Endodermal cell (in vitro differentiated cells): ENCODE measurements at places on chromosomes 1 and 21. TPM values are rescaled to one million over a fixed set of nuclear protein-coding genes. Genes with fewer than 3 reads are reported as not detected.

CLCNKB gene
- total RNA-seq = 3.6 to 5.7 TPM (median 3.8 TPM) in 3 replicates

- no peak for DNase-seq
Measured at GRCh38 chr1:222817529-222817928, 2.7 kb downstream of the DISP1 start.

IL24 gene
- total RNA-seq = not detected in 3 replicates

DNA sequence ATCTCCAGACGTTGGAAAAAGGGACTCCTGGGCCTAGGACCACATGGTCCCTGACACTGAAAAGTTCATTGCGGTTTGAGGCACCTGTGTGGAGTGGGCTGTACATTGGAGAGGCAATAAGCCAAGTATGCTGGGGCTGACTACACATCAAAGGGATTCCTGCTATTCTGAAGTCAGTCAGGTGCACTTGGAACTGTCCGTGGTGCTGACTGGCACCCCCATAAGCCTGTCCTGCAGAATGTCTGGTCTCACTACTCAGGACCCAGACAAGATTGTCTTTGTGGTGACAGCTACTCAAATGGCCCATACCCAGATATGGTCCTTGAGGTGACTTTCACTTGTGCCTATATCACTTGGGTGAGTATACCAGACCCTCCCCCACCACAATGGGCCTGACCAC lies 150.6 kb downstream of the RWDD3 start:
- peak; percentile 92 for DNase-seq

COL16A1 gene
- 6.9 to 17.3 TPM (median 7.4 TPM) in 3 replicates for total RNA-seq

DNA sequence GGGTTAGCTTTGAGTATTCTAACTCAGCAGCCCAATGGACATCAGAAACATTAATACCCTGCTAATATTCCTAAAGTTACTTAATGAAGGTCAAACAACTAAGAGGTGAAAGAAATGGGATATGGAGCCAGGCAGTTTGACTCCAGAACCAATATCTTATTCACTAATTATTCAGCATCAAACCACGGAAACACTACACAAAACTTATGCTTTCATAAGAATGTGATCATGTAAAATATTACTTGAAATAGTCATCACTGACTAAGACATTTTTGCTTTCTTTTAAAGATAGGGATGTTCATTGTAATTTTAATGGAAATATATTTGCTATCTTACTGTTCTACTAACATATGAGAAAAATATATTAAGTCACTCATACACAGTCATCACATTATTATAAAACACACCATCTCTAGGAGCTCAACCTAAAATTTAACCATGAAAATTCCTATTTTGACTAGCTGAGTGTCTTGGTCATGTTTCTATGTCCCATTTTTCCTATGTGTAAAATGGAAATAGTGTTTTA lies 240.9 kb downstream of the KCTD3 start:
- DNase-seq = no peak

PDE9A gene
- total RNA-seq = 50.2 to 62.4 TPM (median 62.4 TPM) in 3 replicates

- no peak for DNase-seq
Measured at GRCh38 chr1:115669886-115670285, 28.1 kb downstream of the VANGL1 start.

DNA sequence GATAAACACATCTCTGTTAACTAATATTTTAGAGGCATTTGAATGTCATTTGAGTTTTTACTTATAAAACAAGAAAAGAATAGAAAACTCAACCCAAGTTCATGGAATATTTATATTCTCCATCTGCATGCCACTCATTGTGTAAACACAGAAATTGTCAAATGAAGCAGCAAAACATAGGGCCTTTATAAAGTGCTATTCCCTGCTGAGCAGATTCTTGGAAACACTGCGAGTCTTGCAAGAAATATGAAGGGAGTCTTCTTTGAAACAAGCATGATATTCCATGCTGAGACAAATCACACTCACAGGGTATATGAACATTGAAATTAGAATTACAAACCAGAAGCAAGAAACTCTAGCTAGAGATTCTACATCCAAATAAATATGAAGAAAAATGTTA lies 655.8 kb downstream of the BRINP3 start:
- DNase-seq = no peak

DNA sequence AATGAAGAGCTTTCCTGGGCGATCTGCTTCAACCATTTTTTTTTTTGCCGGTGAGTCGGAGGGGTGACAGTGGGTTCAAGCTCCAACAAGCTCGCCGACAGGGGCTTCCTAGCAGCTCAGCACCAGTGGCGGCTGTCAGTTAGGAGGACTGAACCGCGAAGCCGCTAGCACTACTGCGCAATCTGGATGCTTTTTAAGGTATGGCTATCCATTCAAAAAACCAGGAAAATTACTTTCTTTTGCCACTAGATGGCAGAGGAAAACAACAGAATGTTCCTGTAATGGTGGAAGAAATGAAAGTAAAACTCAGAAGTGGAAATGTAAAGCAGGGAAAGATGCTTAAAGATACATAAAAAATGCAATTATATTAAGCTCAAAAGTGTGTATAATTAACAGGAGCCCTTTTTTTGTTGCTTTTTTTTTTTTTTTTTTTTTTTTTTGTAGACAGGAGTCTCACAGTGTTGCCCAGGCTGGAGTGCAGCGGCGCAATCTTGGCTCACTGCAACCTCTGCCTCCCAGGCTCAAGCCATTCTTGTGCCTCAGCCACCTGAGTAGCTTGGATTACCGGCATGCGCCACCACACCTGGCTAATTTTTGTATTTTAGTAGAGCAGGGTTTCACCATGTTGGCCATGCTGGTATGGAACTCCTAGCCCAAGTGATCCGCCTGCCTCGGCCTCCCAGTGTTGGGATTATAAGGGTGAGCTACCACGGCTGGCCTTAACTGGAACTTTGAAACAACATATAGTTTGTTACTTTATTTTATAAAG lies 8.5 kb downstream of the KYAT3 start:
- no peak for DNase-seq

FCER1A gene
- not detected in 2 replicates for total RNA-seq

- DNase-seq = no peak
Measured at GRCh38 chr1:87754139-87754538, 425.5 kb downstream of the LMO4 start.

UTS2 gene
- total RNA-seq = 0.59 TPM in 1 of 3 replicates, not detected in the others

SPRR2E gene
- not detected in 3 replicates for total RNA-seq

DNA sequence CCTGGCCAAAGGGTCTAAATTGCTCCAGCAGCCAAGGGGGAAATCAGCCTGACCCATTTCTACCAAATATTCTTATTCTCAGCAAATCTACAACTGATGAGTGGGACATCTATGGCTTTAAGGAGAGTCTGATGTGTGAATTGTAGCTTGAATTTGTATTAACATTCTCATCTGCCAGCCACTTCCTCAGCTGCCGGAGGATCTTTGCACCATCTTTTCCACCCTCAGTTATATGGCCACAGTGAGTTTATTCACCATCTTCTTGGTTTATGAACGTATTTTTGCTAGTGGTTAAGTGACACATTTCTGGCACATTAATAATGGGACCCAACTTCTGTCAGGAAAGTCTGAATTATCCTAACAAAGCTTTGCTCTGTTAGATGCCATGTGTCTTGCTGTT lies 69.6 kb downstream of the COLGALT2 start:
- DNase-seq = no peak

NT5C1A gene
- total RNA-seq = not detected in 2 replicates

PLEKHA6 gene
- total RNA-seq = 12.2 to 47.0 TPM (median 43.3 TPM) in 3 replicates

GRCh38 chr1:154901591-154901990 lies 31.5 kb upstream of the KCNN3 start:
- no peak for DNase-seq

NEK7 gene
- total RNA-seq = 26.0 and 26.8 TPM in 2 replicates

GRCh38 chr1:181503171-181503810 lies 20.0 kb downstream of the CACNA1E start:
- no peak for DNase-seq

GRCh38 chr1:155277902-155278688 lies 832 bp downstream of the HCN3 start:
- peak; percentile 100 for DNase-seq

DNA sequence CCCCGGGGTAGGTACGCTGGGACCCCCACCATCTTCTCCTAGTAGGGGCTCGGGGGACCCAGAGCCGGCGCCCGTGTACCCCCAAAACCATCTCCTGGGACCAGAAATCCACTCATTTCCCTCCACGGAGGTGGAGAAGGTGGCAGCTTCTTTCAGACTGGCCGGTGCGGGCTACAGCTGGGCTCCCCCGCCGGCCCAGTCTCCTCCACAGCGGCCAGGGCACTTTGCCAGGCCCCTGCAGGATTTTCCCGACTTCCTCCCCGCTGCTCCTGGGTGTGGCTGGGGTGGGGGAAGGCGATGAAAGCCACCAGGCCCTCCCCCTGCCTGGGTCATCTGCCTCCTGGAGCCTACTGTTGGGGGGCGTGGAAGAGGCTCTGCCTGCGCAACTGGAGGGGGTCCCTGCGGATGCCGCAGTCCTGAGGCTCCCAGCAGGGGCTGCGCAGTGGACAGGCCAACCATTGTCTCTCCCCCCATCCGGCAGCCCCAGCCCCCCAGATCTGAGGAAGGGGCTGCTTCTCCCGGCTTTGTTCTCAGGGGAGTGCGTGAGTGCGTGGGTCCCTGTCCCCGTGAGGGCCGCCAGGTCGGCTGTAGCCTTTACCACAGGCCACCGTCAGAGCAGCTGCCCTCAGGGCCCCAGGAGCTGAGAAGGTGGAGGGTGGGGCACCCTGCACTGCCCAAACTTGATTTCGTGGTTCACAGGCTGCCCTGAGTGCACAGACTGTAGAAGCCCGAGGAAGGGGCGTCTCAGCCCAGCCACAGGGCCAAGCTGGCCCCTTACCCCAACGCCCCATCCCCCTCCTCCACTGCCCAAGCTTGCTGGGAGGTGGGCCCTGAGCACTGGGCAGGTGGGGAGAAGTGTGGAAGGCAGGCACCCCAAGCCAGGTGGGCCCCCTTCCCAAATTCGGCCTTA lies 1.3 kb downstream of the AGRN start:
- DNase-seq = peak; percentile 70

BRINP2 gene
- not detected in 3 replicates for total RNA-seq

- no peak for DNase-seq
Measured at GRCh38 chr1:220028346-220028895, 17.9 kb downstream of the EPRS1 start.

GRCh38 chr1:223133306-223133823 lies 9.7 kb downstream of the TLR5 start:
- no peak for DNase-seq

VHLL gene
- not detected in 3 replicates for total RNA-seq

AVPR1B gene
- 0.45 TPM in 1 of 3 replicates, not detected in the others for total RNA-seq

HSD3B1 gene
- total RNA-seq = not detected in 2 replicates

DNA sequence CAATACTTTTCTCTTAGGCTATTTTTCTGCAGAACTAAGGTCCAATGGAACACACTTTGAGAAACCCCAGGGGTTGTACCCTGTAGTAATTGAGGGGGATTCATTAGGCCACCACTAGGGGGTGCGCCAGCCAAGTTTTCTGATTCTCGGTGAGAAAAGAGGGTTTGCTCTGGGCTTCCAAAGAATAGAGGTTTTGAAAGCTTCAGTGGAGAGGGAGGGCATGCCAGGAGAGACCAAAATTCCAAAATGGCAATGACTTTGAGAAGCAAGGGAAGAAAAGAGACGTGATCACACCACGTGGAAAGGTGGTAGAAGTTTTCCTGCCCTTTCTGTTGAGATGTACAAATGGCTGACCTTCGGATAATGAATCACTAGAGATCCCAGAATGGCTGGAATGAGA lies 323.3 kb downstream of the RPS6KC1 start:
- DNase-seq = peak; percentile 95

CD1D gene
- total RNA-seq = 1.7 TPM in 2 replicates

DIO1 gene
- total RNA-seq = not detected in 2 replicates

DNA sequence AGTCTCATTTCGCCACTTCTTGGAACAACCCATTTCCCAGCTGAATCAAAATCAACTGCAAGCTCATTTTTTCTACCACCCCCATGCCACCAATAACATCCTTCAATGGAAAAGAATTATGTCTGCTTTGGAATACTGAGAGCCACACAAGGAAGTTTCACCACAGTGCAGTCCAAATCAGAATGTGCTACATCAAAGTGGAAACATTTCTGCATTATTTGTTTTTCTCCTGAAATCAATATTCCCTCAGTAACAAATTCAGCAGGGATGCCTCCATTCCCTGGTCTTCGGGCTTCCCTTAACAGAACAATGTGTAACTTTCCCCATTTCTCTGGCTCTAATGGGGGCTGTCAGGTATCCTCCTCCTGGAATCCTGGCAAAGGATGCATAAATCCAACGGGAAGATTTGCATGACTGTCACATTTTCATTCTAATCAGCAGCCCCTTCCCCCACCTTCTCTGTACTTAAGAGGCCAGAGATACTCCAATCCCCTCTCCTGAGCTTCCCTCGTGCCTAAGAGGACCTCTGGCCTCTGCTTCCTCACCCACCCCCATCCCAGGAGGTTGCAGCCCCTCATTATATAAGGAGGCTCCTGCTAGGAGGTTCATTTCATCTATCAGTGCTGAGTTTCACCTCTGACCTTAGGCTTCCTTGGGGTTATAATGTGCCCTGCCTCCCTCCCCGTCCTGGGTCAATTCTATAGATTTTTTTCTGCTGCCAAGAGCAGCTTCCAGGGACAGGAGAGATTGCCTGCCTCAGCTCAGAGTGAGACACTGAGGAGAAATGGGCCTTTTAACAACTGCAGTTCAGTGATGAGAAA lies 201.1 kb downstream of the OMA1 start:
- DNase-seq = no peak

GRCh38 chr1:42924851-42925760 lies 33.6 kb downstream of the SLC2A1 start:
- DNase-seq = peak; percentile 55

DNA sequence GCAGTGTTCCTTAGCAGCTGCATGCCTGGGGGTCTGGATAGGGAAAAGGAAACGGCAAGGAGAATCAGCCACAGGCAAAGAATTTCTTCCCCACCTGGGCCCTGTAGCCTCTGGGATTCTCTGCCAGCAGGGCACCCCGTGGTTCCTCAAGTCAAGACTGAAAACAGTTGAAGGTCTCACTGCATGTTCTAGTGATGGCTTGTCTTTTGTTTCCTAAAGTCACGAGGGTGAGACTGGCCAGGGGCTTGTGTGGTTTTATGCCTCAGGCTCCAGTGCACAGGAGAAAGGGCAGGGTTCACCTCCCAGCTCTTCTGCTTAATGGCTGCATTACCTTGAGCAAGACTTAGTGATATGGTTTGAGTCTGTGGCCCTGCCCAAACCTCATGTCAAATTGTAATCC lies 53.2 kb upstream of the B3GALT5 start:
- no peak for DNase-seq

PLA2G2F gene
- total RNA-seq = not detected in 2 replicates

- DNase-seq = no peak
Measured at GRCh38 chr1:198860371-198860770, 221.5 kb downstream of the PTPRC start.

GRCh38 chr1:171267391-171267790 lies 19.1 kb downstream of the FMO1 start:
- no peak for DNase-seq

DNA sequence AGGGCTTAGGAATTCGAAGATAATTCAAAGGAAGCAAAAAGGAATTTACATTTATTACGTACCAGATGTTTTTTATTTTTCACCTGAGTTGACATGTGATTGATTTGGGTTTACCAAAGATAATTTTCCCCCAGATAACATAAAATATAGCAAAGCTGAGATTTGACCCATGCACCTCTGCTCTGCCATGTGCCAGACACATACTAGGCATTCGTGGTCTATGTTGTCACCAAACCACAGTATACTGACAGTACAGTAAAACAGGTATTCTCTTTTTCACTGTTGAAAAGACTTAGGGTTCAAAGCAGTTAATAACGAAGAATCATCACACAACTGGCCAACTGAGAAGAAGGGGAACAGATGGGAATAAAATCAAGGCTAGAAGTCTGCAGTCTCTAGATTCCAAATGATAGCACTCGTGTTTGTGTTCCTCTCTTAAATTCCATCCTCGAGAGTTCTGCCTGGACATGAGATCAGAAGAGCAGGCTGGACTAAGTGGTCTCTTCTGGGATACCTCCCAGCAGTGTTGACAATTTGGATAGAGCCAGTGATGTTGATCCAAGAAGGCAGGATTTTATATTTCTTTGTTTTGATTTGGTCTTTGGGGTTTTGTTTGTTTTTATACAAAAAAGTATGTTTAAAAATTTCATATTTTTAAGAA lies 85.3 kb upstream of the RAVER2 start:
- no peak for DNase-seq

ADAR gene
- 148 to 173 TPM (median 148 TPM) in 3 replicates for total RNA-seq
